ENCODE measurements at places on chromosomes 16 and 17.

GRCh38 chr17:32699247-32699646 lies 177.7 kb downstream of the MYO1D start:
- no peak for DNase-seq

GRCh38 chr17:50934161-50934560 lies 68.0 kb upstream of the TOB1 start:
- DNase-seq, result no peak

DNA sequence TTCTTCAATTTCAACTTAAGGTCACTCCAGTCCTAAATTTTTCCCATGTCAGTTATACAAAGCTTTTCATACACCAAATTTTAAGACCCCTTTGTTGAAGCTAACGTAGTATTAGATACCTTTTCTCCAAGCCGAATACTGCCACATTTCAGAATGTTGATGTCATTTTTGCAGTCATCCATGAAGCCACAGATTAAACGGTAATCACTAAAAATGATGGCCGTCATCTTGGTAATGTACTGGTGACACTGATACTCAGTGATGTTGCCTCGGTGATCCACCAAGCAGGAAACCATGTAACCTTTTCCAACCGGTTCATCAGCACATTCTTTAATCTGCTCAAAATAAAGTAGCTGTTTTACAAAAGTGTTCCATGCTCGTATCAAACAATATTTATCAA lies 82.1 kb upstream of the CLEC18B start:
- DNase-seq, result no peak

GRCh38 chr17:60161598-60162330 lies 12.0 kb downstream of the CA4 start:
- no peak for DNase-seq

DNA sequence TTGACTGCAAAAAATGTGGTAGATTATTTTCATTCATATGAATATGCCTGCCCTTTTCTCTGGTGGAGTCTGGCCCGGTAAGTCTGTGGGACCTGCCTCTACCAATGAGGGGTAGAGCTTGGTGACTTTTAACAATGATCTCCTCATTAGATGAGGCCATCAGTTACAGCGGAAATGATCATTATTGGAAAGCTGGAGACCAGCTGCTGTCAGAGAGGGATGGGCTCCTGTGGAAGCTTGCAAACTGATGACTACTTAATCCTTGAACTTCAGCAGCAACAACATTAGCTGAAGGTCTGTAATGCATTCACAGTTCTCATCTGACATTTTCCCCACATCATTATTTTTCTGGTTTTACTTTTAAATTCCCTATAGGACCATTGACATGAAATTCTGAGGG lies 194.1 kb downstream of the CDH13 start:
- DNase-seq, result no peak

- DNase-seq, result no peak
Observed at GRCh38 chr17:39667945-39668924, at the start of gene PNMT. TSS of gene PNMT (plus strand) at chr17:39668453. CDS start at chr17:39668476, 23 bp downstream.
